ELR (cell line): ENCODE measurements at places on chromosomes 7 and 10.

- DNase-seq: peak; percentile 75
These were observed 299.8 kb downstream of the HGF start for GRCh38 chr7:81469869-81470723.

DNA sequence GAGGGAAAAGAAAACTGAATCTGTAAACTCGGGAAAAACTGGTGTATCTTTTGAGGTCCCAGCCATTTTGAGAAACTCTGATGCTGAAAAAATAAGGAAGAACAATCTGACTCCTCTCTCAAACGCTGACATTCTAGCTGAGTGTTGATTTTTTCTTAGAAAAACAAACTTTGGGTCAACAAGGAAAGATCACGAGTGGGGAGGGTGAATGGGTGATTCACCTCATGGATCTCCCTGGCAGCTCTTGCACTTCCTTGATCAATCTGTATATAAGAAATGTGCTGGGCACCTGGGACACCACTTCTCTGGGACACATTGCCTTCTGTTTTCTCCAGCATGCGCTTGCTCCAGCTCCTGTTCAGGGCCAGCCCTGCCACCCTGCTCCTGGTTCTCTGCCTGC lies at the start of gene PIP:
Gene PIP, plus strand, starts transcription at position 297 of the 400 bp plus-strand sequence. Its CDS starts 40 bp downstream, at position 337.
- no peak for DNase-seq

- DNase-seq: no peak
These were observed 148.1 kb downstream of the SLC16A9 start for GRCh38 chr10:59561477-59562121.

GRCh38 chr7:68840991-68841390 lies 757.3 kb upstream of the AUTS2 start:
- DNase-seq: no peak

DNA sequence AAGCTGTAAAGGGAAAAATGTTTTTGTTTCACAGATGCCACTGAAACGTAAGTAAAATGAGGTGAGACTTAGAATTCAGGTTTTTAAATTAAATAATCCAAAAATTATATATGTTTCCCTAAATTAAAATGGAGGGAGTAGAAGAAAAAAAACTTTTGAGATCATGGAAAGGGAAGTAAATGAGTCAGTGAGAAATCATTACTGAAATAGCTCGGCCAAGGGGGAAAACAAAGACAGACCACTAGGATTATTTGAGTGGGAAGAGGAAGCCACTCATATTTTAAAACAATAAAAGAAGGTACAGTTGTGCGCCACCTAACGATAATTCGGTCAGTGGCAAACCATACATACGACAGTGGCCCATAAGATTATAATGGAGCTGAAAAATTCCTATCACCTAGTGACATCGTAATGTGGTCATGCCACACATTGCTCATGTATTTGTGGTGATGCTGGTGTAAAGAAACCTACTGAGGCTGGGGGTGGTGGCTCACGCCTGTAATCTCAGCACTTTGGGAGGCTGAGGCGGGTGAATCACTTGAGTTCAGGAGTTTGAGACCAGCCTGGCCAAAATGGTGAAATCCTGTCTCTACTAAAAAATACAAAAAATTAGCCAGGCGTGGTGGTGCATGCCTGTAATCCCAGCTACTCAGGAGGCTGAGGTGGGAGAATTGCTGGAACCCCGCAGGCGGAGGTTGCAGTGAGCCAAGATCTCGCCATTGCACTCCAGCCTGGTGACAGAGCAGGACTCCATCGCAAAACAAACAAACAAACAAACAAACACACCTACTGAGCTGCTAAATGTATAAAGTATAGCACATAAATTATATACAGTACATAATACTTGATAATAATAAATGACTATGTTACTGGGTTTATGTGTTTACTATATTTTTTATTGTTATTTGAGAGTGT lies 64.7 kb downstream of the MKX start:
- peak; percentile 51 for DNase-seq

- no peak for DNase-seq
These were observed 90.1 kb upstream of the ATP6V0A4 start for GRCh38 chr7:138887872-138888656.

GRCh38 chr7:153002115-153002514 lies 242.6 kb downstream of the ACTR3B start:
- no peak for DNase-seq

GRCh38 chr7:40937879-40938278 lies 765.0 kb downstream of the INHBA start:
- DNase-seq: no peak

GRCh38 chr7:85535974-85536729 lies 349.3 kb upstream of the SEMA3D start:
- no peak for DNase-seq

DNA sequence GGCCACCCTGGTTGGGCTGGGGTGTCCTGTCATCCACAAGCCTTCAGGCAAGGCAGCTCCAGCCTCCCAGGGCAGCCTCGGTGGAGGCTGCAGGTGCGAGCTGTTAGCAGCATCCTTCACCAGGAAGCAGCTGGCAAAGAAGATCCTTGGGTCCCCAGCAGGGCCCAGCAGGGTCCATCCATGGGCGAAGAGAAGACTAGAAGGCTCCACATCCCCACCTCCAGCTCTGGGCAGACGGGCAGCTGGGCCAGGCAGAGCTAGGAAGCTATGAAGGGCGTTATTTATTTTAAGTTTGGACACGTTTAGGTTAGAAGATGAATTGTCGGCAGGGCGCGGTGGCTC lies 348.5 kb downstream of the TCERG1L start:
- DNase-seq: no peak

DNA sequence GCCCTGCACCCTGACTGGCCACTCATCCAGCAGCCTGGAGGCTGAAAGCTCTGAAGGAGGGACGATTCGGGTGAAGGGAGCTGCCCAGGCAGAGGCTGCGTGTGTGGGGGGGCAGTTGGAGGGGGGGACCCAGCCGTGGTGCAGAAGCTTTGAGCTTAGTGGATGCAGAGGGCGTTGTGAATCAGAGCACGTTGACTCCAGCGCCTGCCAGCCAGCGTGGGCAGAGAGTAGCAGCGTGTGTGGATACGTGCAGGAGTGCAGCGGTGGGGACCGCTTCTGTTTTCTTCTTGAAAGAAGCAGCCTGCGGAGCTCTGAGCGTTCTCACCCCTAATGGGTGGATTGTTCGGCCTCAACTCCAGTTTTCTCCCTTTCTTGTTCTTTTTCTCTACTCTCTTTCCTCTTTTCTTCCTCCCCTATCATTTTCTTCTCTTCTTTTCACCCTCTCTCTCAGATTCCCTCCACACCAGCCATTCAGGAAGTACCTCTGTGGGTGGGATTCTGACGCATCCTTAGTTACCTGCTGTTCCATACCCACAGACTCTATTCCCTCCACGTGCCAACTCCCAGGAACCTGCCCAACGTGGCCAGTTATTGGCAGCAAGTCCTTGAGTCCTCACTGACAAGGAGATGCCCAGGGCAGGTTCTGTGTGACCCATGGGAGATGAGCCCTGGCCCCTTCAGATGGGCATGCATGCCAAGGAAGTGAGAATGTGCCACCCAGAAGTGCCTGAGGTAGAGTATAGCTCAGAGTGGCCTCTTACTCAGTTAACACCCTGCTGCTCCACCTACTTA lies 47.4 kb downstream of the SORCS3 start:
- DNase-seq: no peak

DNA sequence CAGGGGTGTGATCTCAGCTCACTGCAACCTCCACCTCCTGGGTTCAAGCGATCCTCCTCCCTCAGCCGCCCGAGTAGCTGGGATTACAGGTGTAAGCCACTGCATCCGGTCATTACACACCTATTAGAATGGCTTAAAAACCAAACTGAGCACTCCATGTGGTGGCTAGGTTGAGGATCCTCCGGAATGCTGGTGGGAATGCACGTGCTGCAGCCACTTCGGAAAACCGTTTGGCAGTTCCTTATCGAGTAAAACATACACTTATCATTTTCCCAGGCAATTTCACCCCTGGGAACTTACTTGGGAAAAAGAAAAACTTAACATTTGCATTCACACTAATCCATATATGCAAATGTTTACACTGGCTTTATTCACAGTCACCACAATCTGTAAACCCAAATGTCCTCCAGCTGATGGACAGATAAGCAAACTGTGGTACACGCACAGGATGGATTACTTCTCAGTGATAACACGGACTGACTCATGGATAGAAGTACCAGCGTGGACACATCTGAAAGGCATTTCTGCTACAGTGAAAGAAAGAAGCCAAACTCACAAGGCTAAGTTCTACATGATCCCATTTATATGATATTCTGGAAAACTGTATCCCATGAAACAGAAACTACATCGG lies 20.4 kb downstream of the RFC2 start:
- peak; percentile 79 for DNase-seq

DNA sequence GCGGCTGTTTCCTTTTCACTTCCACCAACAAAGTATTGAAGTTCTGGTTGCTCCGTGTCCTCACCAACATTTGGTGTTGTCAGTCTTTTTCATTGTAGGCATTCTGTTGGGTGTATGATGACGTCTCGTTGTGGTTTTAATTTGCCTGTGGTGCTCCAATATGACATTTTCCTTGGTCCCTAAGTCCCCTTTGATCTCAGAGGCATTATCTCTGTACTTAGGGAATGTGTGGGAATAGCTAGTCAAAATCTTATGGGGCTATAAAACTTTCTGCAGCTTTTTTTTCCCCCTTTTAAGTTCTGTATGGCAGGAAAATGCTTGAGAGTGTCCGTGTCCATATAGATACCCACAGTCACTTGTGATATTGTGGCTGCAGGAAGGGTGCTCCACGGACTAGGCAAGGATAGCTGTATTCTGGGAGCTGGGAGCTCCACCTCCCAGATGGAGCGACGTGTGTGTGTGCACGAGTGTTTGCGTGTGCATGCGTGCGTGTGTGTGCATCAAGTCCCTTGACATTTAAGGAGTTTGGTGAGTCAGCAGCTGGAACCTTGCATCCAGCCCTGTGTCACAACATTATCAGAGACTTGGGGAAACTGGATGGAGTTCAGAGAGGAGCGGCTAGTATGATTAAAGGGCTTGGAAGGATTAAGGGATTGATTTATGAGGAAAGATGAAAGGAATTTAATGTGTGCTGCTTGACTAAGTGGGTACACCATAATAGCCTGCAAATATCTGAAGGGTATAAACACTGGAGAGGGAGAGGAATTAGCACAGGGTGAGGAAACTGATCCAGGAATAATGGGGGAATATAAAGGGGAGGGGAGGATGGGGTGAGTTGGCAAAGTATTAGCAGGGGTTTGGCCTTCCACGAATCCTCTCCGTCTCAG lies 66.8 kb downstream of the LRMDA start:
- no peak for DNase-seq

- DNase-seq: no peak
These were observed 171.3 kb upstream of the BMPER start for GRCh38 chr7:33733870-33734650.

- no peak for DNase-seq
These were observed 112.8 kb upstream of the INSIG1 start for GRCh38 chr7:155184923-155185322.

GRCh38 chr10:31074722-31075086 lies 43.0 kb upstream of the ZNF438 start:
- peak; percentile 33 for DNase-seq

GRCh38 chr10:71241830-71242621 lies 29.7 kb downstream of the UNC5B start:
- DNase-seq: no peak

DNA sequence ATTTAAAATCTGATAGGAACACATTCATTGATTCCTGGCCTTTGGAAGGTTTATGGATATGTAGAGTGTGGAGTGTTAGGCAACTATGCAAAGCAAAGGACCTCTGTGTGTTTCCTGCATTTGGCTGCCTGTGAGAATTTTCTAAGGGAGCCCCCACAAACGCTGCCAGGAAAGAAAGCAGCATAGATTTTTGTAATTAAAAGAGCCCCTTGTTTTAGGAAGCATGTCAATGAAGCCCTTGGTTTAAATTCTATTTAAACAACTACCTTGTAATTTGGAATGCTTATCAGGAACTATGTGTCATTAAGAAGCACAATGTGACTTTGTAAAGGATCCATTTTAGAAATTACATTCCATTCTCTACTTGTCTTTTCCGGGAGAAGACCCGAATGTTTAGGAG lies 742.5 kb downstream of the NXPH1 start:
- no peak for DNase-seq
